ENCODE measurements at places on chromosomes 6 and 20. TPM values are rescaled to one million over a fixed set of nuclear protein-coding genes. Genes with fewer than 3 reads are reported as not detected.

The OR2J3 gene
- polyA plus RNA-seq = not detected

The TRIM10 gene
- not detected for polyA plus RNA-seq

The MYO6 gene
- polyA plus RNA-seq = 6.5 TPM

The RIPOR2 gene
- polyA plus RNA-seq = 427 TPM

The FAM217A gene
- not detected for polyA plus RNA-seq

The LY6G6C gene
- polyA plus RNA-seq = not detected

The ZKSCAN3 gene
- polyA plus RNA-seq = 3.2 TPM

The POM121L2 gene
- polyA plus RNA-seq = not detected

The DACT2 gene
- polyA plus RNA-seq = not detected

The SLC32A1 gene
- not detected for polyA plus RNA-seq

The PPP1R14C gene
- 0.76 TPM for polyA plus RNA-seq

The GPRC6A gene
- polyA plus RNA-seq = not detected

The PNPLA1 gene
- not detected for polyA plus RNA-seq

The PGC gene
- not detected for polyA plus RNA-seq

The C20orf141 gene
- not detected for polyA plus RNA-seq

The HEY2 gene
- polyA plus RNA-seq = 0.20 TPM

The MUC22 gene
- not detected for polyA plus RNA-seq

The PLN gene
- 0.49 TPM for polyA plus RNA-seq

The PRSS16 gene
- 1.5 TPM for polyA plus RNA-seq

The NT5DC1 gene
- polyA plus RNA-seq = 57.1 TPM

The MTFR2 gene
- 0.69 TPM for polyA plus RNA-seq

The MYL9 gene
- not detected for polyA plus RNA-seq

The LTB gene
- 1,182 TPM for polyA plus RNA-seq

The SLC22A2 gene
- polyA plus RNA-seq = not detected

The SCRT2 gene
- not detected for polyA plus RNA-seq

The IL22RA2 gene
- polyA plus RNA-seq = not detected

The C20orf96 gene
- polyA plus RNA-seq = 0.46 TPM

The XKR7 gene
- 0.02 TPM for polyA plus RNA-seq

The TUBB2B gene
- 0.59 TPM for polyA plus RNA-seq

The ADGRF4 gene
- not detected for polyA plus RNA-seq

The MAP7 gene
- 0.52 TPM for polyA plus RNA-seq

The ZNF165 gene
- polyA plus RNA-seq = 0.78 TPM

The ATP9A gene
- polyA plus RNA-seq = 0.46 TPM

The C6orf15 gene
- polyA plus RNA-seq = not detected

The SPEF1 gene
- polyA plus RNA-seq = not detected

The LINC00237 gene
- polyA plus RNA-seq = not detected

The RNF39 gene
- polyA plus RNA-seq = 0.17 TPM

The LBP gene
- polyA plus RNA-seq = not detected

The GGT7 gene
- 1.7 TPM for polyA plus RNA-seq
